ENCODE measurements at places on chromosomes 3 and 15.

GRCh38 chr15:51377038-51377786 lies 35.8 kb downstream of the GLDN start:
- no peak for DNase-seq

- DNase-seq: no peak
Observed at GRCh38 chr15:81032818-81033217, 32.1 kb downstream of the TLNRD1 start.

DNA sequence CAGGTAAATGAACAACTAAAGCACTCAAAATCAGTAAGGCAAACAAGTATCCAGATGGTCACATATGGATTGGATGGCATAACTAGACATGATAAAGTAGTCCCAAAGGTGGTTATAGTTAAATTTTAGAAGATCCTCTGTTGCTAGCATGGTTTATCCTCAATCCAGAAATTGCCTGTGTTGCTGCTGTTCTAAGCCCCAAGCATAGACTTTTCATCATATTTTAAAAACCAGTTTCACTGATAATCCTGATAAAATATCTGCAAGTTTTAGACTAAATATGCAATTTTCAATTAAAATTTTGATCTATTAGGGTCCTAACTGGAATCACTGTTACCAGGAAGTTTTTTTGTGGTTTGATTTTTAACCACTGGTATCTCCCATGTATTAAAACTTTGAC lies 35.4 kb downstream of the MBNL1 start:
- DNase-seq: no peak

DNA sequence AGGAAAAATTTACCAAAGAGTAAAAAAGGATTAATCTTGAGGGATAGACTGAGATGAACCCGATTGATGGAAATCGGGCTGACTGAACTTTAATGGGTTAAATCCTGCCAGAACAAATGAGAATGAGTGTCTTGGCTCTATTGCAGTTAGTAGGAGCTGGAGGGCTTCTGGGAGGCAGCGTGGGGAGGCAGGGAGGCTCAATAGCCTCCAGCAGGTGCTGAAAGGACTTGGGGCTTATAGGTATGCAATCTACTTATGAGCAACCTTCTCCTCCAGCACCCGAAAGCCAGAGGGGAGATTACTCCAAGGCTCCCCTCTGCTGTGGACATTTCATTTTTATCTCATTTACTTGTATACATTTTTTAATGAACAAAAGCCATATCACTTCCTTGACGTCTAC lies 1.0 kb upstream of the CRYBG3 start:
- no peak for DNase-seq

DNA sequence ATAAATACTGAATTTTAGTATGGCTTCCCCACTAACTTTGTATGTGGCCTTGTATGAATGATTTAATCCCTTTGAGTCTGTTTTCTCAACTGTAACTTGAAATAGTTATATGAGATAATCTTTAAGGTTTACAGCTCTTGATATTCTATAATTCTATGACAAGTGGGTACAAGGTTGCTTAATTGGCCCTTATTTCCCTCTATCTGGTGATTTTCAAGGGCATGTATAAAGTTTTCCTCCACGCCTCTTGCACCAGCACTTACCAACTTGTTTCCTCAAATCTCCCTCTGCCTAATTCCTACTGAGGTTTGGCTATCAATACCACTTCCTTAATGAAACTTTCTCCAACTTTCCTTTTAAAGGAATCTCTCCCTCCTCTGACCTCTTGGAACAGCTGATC lies 112.9 kb downstream of the ISL2 start:
- DNase-seq: no peak

- no peak for DNase-seq
Observed at GRCh38 chr3:125644036-125645005, 49.0 kb upstream of the OSBPL11 start.

GRCh38 chr3:105933871-105934270 lies 65.1 kb upstream of the CBLB start:
- no peak for DNase-seq

DNA sequence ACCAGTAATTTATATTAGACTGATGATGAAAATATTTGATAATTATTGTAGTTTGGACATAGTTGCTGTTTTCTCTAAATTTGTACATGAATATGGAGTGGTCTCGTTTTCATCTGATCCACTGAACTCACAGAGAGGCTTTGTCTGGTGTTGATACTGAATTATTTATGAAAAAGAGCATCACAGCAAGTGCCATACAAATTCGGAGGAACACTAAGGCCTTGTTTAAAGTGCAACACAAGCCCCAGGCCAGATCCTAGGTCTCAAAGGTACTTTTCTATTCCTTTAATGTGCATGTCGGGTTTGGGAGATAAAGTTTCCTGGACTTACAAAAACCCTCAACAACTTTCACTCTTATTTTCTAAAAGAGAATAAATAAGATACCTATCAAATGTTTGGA lies 796.8 kb upstream of the EPHA6 start:
- DNase-seq: no peak

GRCh38 chr3:122697952-122698620 lies 17.4 kb downstream of the PARP14 start:
- DNase-seq: no peak

- DNase-seq: no peak
Observed at GRCh38 chr3:68090571-68090970, 436.2 kb upstream of the SUCLG2 start.

DNA sequence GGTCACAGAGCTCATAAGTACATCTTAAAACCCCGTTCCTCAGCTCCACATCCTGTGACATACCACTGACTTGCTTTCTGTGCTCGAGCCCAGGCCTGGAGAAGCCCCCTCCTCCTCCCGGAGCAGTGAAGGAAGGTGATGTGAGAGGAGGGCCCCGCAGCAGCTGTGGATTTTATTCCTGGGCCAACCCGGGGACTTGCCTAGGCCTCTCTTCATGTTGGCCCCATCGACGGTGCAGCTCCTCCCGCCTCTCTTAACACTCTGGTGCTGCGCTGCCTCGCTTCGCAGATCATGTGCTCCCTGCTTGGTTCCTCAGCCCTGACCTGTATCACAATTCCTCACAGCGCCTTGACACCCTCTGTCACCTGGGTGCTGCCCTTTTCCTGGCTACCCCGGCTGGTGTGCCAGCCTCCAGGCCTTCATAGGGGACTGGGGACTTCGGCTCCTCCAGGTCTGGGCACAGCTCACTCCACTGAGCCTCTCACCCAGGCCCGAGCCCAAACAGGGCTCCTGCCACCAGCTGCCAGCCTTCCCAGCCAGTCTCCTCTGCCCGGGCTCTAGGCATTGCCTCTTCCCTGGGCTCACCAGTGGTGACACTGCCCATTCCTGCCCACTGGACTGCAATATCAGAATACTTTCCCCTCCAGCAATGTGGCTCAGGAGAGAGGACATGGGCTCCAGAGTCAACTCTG lies 21.5 kb downstream of the MAGEF1 start:
- peak; percentile 30 for DNase-seq

DNA sequence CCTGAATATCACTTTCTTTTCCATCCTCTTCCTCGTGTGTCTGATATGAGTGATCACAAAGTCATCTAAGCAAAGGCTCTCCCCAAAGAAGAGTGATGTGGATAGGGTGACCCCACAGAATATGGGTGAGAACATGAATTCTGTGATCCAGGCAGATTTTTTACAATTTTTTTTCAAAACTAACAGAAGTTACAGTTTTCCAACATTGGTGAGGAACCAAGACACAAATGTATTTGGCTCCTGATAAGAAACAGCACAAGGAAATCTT lies 27.0 kb downstream of the ANXA2 start:
- no peak for DNase-seq

- no peak for DNase-seq
Observed at GRCh38 chr3:87788516-87788915, 270.3 kb downstream of the CGGBP1 start.

DNA sequence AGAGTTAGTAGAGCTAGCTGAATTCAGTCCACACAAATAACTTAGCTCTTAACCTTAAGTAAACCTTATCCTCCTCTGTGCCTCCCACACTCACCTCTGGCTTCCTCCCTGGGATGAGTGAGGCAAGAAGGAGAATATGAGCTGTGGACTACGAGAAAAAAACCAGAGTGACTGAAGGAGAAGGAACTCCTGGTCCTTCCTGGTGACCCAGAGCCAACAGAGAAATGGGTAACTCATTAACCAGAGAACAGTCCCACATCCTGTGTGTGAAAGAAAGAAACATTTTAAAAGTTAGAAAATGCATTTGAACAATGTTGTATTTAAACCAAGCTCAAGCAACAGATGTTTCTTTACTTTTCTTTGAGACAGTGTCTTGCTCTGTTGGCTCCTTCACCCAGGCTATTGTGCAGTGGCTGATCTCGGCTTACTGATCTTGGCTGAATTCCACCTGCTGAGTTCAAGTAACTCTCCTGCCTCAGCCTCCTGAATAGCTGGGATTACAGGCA lies 27.5 kb upstream of the FAM81A start:
- DNase-seq: no peak

- no peak for DNase-seq
Observed at GRCh38 chr3:87488765-87489164, 212.4 kb upstream of the POU1F1 start.

DNA sequence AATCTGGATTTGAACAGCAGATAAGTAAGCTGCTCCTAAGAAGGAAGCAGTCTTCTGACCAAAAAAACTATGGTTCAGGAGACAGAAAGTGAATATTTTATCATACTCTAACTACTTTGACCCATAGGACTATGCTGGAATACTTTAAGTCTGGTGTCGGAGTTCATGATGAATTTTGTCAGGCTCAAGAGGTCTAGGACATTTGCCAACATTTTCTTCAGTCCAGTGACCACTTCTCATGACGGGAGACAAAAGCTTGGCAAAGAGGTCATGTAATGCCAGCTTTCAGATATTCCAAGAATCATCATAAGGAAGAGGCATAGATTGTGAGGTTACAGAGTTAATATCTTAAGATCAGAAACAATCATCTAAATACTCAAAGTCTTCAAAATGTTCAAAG lies 20.5 kb upstream of the DCBLD2 start:
- no peak for DNase-seq

GRCh38 chr3:172606021-172606420 lies 82.8 kb upstream of the TNFSF10 start:
- DNase-seq: no peak

DNA sequence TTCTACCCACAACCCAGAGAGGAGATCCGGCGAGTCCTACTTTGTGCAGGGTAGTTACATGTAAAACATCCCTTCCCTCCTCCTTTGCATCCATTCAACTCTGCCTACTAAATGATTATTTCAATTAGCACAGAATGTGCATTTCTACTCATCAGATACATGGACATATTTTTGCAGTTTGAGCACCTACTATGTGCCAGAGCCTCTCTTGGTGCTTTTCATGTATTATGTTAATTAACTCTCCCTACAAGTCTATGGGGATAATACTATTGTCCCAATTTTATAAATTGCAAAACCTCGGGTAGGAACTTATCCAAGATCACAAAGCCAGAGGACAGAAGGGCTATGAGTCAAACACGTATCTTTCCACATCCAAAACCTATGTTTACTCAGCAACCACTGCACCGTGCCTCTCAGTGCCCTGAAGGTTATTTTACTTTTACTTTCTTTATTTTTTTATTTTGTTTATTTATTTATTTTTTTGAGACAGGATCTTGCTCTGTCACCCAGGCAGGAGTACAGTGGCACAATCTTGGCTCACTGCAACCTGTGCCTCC lies 432.8 kb downstream of the MAGI1 start:
- no peak for DNase-seq

GRCh38 chr3:111547631-111548030 lies 5.6 kb downstream of the CD96 start:
- DNase-seq: no peak

DNA sequence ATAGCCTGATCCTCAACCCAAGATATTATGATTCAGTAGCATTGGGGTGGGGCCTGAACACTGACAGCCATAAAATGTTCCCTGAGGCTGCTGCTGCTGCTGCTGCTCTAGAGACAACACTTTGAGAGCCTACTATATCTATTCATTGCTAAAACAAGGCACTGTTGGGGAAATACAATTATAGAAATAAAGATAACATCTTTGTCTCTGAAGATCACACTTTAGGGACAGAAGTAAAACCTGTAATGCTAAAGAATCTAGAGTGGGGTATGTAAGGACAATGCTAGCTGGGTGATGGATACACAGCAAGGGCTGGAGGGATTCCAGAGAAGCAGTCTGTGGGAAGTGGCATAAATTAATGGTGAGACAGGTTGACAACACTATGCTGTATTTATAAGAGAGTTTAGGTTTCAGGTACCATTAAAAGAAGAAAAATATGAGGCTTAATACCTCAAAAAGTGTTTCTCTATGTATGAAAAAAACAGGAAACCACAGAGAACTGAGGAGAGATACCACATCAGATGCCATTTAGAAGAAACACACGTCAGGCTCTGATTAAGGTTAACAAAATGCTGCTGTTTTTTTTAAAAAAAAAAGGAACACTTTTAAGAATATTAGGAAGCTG lies 115.9 kb downstream of the CBLB start:
- no peak for DNase-seq

DNA sequence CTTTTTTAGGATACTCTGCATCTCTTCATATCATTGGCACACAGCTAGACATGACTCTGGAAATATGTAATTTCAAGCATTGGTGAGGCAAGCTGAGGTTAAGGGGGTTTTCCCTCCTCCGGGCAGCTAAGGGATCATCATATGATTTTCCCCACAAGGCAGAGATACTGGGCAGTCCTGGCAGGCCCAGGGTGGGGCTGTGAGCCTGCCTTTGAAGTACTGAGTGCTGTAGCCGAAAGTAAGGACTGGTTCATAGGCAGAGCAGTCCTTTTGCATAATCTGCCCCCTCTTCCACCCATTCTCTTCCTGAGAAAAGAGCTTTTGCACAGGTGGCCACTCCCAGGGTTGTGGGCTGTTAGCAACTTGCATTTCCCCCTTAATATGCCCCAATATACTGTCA lies 168.8 kb upstream of the MANF start:
- DNase-seq: no peak

DNA sequence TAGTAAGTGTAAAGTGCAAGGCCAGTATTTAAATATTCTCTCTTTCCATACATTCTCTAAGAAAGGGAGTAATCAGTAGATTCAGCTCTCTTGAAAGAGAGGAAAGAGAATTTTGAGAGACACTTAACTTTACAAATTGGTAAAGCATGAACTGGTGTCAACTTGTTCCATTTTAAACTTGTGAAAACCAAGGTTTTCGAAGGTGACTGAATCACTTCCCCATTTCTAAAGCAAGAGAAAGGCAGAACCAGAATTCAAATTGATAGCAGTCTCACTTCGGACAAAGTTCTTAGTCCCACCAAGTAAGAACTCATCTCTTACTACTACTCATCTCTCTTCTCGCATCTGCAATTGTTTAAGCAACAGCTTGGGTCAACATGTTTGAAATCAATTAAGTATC lies 22.4 kb downstream of the TJP1 start:
- no peak for DNase-seq

Data from nephron progenitor cell (in vitro differentiated cells).